Activated naive CD4-positive, alpha-beta T cell treated with Interleukin-2 at 50 U/mL for 16 hours (primary cell): ENCODE measurements at places on chromosomes 5 and 9.

- DNase-seq: no peak
Measured at GRCh38 chr5:53478411-53479044, 1.9 kb upstream of the FST start.

GRCh38 chr9:133725886-133726285 is 12.3 kb downstream of the SARDH start:
- DNase-seq: no peak

- no peak for DNase-seq
Measured at GRCh38 chr5:81519217-81519905, 125.4 kb upstream of the ACOT12 start.

DNA sequence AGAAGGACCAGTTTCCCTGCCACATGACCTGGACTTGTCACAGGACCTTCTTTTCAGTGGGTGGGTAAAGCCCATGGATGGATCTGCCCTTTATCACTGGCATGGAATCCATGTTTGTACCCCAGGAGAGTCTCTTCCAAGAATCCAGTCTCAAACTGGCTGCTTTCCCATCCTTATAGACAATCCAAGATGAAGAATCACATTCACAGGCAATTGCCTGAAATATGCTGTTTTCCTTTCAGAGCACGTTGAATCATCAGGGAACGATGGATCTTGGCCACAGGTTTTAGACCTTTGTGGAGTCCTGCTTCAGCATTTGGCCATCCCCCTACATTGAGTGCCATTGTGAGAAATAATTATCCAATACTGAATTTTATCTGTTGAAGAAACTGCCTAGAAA is 319.8 kb downstream of the ASTN2 start:
- DNase-seq: no peak

GRCh38 chr5:141863569-141864178 is 14.5 kb downstream of the PCDH1 start:
- DNase-seq: no peak

GRCh38 chr9:79588488-79589223 is 16.9 kb downstream of the TLE4 start:
- no peak for DNase-seq

- no peak for DNase-seq
Measured at GRCh38 chr5:142386137-142387023, 61.6 kb upstream of the SPRY4 start.

DNA sequence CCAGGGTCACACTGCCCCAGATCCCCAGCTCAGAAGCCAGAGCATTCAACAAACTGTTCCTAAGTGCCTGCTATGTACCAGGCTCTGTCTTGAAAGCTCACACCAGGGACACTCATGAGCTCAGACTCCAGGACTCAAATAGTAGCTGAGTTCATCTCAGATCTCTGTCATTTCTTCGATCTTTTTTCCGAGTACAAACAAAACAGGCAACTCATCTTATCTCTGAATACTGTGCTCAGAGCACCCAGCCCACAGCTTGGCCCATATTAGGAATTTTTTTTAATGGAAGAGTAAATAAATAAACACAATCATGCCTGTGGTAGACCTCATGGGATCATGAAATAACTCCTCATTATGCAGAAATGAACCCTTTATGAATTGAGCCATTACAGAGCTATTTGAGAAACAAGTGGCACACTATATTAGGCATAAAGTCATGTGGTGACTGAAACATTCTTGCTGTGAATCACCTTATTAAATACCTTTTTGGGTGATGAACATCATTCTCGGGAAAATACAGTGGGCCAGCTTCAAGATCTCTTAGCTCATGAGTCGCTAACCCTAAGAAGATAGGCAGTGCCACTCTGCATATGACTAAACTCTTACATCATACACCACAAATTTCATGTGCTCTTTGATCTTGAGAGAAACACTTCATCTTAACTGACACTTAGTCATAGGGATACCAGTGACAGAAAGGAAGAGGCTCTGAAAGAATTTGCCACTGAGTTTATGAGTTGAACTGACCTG is 9.9 kb downstream of the SH3RF2 start:
- DNase-seq: no peak

DNA sequence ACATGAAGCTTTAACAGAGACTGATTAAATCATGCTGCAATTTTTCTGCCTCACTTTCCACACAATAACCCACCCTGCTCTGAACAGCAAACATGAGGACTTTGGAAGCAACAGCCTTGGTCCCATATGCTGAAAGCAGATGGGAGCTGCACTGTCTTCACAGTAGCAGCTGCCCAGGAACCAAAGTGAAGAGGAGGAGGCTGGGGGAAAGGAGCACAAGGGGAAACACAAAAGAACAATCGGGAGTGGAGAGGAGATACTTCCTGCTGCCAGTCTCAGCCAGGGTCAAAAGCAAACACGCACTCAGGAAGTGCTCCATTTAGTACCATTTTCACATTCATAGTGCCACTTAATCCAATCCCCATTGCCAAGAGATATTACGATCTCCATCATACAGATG is 183.3 kb upstream of the PUM3 start:
- no peak for DNase-seq

DNA sequence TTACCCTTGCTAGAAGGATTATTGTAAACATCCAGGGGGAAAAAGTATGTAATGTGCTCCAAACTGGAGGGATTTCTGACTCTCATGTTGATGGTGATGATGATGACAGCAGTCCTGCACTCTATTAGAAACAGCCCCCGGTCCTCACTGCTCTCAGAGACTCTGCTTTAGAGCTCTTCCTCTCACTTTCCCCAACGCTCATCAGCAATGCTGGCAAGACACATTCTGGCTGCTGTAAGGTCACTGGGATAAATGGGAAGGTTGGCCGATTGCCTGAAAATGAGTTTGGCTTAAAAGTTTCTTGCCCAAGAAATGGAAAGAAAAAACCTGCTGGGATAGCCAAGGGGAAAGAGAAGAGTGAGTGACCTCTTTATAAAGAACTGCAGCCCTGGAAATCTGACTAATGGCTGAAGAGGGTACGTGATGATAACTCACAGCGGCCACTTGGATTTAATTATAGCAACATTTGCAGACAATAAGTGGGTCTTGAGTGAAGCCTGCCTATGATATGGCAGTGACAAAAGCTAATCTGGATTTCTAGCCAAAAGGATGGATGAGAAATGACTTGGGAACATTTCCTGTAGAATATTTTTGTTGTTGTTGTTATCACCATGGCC is 235.8 kb downstream of the TMEM38B start:
- no peak for DNase-seq

DNA sequence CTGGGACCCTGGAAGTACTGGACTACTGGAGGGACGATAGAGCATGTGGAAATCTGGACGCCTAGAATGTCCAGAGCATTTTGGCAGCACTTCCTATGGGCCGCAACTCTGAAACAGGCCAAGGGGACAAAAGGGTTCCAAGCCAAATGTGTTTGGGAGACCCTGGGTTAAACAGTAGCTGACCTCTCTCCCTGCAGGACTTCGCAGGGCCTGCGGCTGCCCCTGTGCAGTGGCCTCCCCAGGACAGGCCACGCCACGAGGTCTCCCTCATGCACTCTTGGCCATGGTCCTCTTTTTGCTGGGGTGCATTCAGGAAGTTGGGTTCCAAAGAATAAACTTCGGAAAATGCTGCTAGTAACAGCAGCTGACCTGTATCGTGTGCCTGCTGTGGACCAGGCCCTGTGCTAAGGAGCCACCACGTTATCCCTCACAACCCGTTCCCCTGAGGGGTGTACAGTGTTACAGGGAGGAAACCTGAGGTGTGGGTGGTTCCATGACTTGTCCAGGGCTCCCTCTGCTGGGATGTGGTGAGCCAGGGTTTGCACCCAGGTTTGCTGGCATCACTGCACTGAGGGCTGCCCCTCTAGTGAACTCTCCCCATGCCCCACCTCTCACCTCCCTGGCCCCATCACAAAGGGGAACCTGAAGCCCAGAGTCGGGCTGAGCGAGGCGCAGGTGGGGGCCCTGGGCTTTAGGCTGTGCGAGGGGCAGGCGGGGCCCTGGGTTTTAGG is 79.4 kb downstream of the AMBP start:
- DNase-seq: no peak

DNA sequence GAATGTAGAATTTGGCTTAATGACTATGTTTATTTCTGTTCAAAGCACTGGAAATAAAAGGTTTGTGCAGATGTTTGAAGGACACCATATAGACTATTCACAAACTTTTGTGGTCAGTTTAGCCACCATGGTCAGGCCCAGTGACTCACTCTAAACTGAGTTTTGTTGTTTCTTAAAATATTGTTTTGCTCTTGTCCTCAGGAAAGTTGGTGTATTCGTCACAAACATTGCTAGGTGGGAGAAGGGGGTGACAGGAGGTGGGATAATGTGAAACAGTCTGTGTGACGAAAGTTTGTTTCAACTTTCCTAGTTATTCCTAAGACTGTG is 35.0 kb upstream of the LIFR start:
- DNase-seq: no peak

GRCh38 chr9:9117866-9118265 is 1318.3 kb upstream of the DMAC1 start:
- DNase-seq: no peak

- DNase-seq: no peak
Measured at GRCh38 chr9:101999441-101999840, 261.0 kb upstream of the GRIN3A start.

- DNase-seq: no peak
Measured at GRCh38 chr9:18516965-18517364, 43.0 kb downstream of the ADAMTSL1 start.

DNA sequence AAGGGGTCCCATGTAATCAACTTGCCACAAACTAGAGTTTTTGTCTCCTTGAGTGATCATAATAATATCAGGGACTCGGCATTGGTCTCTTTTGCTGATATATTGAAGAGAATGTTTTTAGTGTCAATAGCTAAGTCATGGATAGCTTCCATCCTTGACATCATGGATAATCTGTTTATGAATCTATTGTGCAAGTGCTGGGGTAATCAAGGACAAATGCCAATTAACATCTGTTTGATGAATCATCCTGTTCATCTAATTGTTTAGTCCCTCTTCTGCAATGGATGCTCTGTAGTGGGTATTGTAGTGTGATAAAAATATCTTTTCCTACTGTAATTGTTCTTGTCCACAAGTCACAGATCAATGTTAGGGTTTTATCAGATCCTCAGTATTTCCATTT is 607.5 kb upstream of the SEMA6A start:
- no peak for DNase-seq

GRCh38 chr9:2288309-2288708 is 273.2 kb downstream of the SMARCA2 start:
- no peak for DNase-seq

DNA sequence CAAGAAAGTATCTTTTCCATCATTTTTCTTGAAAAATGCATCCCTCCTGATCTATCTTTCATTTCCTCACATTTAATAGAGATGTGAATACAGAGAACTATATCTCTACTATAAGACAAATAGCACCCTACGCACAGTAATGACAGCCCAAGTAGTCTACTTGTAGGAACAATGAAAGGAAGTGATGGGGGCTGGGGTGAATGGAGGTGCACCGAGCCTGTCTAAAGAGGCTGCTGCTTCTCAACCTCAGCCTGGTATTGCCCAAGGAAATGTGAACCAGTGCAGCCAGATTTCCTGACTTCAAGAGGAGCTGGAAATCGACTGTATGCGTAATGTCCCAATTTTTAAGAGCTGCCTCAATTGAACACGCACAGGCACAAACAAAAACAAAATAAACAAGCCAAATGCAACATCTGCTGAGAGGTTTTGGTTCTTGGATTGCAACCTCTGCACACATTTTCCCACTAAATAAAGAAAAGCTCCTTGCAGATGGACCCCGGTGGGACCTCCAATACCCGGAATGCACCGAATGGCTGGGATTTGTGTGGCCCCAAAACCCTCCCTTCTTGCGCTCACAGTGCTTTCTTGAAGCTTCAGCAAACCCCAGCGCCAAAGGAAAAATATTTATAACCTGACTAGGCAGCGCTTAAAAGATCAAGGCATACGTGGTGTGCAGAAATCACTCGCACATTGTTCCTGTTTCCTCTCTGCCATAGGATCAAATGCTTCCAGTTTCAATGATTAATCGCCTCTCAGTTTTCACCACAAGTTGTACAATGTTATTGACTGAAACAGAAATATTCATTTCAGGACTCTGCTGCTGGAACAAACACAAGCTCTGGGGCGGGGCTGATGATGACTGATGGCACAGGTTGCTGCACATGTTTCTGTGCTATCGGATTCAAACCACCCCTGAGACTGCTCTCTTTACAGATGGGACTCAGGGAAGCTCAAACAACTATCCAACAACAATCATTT is 68.3 kb downstream of the KCNIP1 start:
- peak; percentile 55 for DNase-seq

- DNase-seq: no peak
Measured at GRCh38 chr9:14096258-14096922, 217.6 kb downstream of the NFIB start.

DNA sequence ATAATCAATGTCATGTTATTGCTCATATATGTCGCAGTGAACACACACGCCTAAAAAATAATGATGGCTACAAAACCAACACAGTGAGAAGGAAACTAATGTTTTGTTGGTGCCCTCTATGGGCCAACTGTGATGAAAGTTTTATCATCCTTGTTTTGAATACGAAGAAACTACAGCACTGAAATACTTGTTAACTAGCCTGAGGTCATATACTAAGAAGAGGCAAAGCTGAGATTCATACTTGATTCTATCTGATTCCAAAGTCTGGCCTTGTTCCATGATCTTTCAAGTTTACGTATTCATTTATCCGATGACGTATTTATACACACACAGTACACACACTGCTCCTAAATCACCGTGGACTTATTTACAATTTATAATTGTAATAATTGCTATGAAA is 16.1 kb upstream of the DRD1 start:
- no peak for DNase-seq

DNA sequence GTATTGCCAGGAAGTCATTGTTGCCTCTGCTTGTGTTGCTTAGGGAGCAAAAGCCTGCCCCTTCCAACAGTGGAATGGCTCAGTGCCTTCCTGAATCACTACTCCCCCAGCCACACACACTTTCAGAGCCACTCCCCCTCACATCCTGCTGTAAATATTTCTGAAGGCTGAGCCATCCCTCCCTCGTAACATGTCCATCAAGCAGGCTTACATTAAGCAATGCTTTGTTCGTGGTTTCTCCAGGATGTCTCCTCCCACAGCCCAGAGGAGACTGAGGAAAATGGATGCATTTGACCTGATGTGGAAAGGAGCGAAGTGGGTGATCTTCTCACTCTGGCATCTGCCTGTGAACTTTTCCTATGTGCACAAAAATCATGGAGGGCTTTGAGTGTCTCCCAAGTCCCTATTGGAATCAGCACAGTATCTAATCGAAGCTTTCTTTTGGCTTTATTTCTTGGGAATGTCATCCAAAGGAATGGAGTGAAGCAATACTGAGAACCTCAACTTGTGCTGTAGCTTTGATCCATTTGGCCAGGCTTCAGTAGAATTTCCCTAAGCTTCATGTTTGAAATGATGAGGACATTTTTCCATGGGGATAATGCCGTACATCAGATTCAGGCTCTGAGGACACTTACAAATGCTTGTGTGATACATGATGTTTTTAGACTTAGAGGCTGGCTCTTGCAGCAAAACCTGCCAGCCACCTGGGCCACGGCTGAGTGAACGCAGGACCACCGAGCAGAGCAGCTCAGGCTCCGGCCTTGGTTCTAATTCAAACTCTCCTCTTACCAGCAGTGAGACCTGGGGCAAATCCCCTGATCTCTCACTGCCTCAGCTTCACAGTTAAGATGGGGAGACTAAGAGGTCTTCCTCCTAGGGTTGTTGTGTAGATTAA is 389.1 kb downstream of the ENC1 start:
- DNase-seq: no peak

GRCh38 chr5:177325868-177326381 is 14.2 kb upstream of the MXD3 start:
- no peak for DNase-seq
